ENCODE measurements at places on chromosomes 3 and 15.

- no peak for DNase-seq
Measured at GRCh38 chr3:27708250-27708649, 13.9 kb downstream of the EOMES start.

GRCh38 chr3:35659768-35660167 lies 20.4 kb downstream of the ARPP21 start:
- no peak for DNase-seq

DNA sequence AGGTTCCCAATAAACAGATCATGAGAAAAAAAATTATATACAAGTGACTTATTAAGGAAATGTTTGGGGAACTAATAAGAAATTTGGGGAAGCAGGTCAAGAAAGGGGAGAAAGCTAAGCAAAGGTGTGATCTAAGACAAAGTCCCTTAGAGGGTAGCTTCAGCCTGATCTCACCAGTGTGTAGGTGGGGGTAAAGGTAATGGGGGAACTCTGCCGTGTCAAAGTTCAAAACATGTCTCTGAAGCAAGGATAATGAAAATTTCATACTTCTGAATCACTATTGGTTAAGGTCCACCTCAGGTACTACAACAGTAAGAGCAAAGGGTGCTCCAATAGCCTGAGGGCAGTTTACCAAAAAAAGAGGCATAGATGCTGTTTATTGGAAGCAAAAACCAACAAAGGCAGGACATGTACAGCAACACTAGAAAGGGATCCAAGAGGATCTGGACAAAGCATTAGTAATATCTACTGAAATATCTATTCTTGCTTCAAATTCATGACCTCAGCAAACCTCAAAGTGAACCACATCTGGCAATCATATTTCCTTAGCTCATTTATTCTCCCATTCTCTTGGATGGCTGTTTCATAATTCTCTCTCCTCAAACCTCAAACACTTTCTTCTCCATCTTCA lies 6.9 kb downstream of the ACAD11 start:
- DNase-seq, result no peak

DNA sequence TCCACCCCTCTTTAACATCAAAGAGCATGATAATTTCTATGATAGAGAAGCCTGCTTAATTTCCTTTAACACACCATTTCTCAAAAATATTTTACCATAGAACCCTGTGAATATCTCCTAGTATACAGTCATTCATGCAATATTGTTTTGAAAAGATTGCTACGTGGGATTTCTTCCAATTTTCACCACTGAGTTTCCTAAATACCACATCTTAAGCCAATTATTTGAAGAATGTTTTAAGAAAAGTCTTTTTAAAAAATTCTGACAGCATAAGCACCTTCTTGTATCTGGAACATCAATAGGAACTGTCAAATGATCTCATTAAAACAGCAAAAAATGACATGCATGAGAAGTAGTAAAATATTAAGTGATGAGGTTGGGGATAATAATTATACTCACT lies 1126.7 kb downstream of the TUSC7 start:
- DNase-seq, result no peak

GRCh38 chr3:119288669-119289403 lies 5.3 kb upstream of the ARHGAP31 start:
- no peak for DNase-seq

- no peak for DNase-seq
Measured at GRCh38 chr15:63888146-63888545, 54.4 kb upstream of the HERC1 start.

DNA sequence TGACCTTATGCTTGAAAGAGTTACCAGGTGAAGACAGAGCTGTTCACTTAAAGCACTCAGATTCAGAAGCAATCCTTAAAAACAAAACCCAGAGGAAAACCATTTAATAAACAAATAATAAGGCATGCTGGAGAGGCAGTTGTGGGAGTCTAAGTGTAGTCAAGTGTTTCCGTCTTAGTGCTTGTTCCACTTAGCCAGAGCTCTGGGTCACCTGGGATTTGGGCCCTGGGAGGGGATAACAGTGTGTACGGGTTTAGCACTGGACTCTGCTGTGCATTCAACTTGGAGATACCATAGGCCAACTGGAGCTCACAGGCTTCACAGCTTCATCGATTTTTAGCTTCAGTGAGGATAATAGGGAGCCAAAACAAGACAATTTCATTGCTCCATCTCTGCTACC lies 444.6 kb downstream of the CNTN4 start:
- no peak for DNase-seq

Data from NCI-H748 treated with DMSO at 0.1 percent for 48 hours (cell line).